ENCODE measurements at places on chromosomes 11 and 22.
A peak's percentile ranks its signal among the peaks of the same experiment; 100 is the strongest.

DNA sequence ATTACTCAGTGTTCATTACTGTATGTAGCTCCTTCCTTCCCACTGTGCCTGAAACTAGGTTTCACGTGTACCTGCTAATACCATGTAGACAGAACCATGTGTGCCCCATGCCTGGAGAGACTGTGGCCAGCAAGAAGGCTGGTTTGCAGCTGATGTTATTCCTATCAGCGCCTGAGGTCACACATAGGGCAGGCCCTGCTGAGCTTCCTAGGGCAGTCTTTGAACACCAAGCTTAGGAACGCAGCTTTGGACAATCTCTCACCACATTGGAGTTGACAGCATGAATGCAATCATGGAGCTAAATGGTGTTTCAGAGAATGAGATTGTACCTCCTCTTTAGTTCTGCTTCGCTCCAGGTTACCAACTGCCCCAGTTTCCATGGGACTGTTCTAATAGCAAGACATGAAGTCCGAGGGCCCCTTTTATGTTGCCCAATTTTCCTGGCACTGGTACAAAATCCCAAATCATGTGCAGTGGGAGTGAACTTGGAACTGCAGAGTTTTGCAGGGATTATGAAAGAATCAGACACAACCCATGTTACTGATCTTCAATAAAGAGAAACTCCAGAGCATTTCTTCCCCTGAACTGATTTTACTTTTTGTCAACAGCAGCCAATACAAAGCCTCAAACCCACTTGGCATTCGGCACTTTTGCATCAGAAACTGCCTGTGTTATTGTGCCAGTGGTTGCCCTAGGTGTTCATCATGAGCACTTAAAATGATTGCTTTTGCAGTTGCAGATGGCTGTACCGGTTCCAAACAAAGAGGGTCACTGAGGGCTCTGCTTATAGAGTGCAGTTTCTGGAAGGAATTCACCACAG, 154.2 kb upstream of the TTC12 start:
- DNase-seq = no peak

GRCh38 chr11:10666556-10667520, 26.7 kb downstream of the IRAG1 start:
- DNase-seq = no peak

DNA sequence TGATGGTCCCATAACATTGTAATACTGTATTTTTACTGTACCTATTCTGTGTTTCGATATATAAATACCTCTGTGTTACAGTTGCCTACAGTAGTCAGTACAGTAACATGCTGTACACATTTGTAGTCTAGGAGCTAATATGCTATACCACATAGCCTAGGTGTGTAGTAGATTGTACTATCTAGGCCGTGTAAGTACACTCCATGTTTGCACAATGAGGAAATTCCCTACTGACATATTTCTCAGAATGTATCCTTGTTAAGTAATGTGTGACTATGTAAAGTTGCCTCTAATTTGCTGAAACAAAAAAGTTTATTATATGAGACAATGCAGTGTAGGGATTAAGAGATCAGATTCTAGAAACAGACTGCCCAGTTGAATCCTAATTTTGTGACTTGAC, 21.3 kb downstream of the CAPRIN1 start:
- no peak for DNase-seq

- DNase-seq = no peak
Measured at GRCh38 chr11:34224434-34224966, 119.1 kb downstream of the NAT10 start.

- no peak for DNase-seq
Measured at GRCh38 chr11:64048042-64048854, 12.5 kb downstream of the FLRT1 start.

GRCh38 chr11:79922641-79923040, 481.8 kb upstream of the TENM4 start:
- no peak for DNase-seq

GRCh38 chr11:36306888-36307287, 10.8 kb downstream of the PRR5L start:
- DNase-seq = no peak

GRCh38 chr11:60762851-60763691, 6.4 kb downstream of the MS4A15 start:
- DNase-seq = no peak

- DNase-seq = no peak
Measured at GRCh38 chr11:353179-353873, 16.0 kb upstream of the B4GALNT4 start.

DNA sequence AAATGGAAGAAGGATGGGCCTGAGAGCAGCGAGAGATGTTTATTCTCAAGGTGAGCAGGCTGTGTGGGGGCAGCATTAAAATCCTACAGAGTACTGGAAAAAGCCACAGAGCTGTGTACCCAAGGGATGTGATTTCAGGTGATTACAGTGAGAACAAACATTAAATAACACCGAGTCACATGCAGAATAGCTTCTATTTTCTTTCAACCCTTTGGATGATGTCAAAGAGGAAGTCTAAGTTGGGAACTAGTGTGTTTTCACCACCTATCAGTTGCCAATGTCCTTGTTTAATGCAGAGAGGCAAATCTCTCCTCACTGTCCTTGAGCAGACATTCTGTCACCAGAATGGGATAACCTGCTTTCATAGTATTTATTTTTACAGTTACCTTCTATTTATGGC, 379.6 kb upstream of the NARS2 start:
- DNase-seq = no peak

DNA sequence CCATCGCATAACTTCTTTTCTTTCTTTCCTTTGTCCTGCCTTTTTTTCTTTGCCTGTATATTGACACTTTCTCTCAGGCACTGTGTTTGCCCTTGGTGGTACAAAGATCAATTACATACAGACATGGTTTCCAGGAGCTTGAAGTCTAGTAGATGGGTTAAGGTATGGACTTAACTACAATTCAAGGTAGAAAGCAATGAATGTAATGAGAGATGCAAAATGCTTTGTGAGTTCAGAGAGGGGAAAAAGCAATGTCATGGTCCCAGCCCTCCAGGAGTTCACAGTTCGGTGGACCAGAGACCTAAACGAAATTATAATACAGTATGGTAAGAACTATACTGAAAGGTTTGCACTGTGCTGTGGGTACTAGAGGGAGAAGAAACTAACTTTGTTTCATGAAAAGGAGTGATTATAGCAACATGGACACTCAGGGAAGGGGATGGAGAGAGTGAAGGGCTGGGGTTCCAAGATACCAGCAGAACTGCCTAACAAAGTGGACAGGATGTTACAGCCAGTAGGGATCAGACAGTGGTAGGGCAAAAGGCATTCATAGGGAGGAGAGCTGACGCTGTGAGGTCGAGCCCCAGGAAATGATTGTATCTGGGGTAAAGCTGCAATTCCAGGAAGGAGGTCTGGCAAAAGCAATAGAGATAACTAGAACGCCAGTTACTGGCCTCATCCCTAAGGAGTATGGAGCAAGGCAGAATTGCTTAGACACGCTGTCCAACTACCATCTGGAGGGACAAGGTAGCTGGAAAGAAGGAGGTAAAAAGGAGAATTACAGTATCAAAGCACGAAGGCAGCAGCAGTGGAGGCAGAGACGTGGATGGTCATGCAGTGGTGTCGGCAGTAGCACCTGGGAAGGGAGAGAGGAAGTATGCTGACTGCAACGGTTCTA, 158.3 kb upstream of the MTMR2 start:
- DNase-seq = no peak

- no peak for DNase-seq
Measured at GRCh38 chr22:19180740-19181410, 2.3 kb upstream of the SLC25A1 start.

- DNase-seq = no peak
Measured at GRCh38 chr11:99911116-99911515, 776.0 kb upstream of the ARHGAP42 start.

DNA sequence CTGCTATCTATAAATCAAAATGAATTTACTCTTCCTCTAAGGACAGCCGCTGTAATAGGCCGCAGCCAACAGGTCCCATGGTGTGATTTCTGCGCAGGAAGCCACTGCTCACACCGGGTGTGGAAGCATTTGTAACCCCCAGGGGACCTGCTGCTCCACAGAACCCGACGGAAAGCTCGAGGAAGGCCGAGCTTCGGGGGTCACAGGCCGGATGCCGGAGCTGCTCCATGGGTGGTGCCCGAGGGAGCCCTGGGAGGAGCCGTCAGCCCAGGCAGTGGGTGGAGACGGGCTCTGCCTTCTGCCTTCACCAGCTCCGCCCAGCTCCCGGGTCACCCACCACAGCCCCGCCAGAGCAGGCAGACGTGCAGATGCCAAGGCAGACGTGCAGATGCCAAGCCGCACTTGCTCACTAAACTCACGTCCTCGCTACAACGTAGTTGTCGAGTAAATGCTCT, 63.5 kb downstream of the BRD1 start:
- DNase-seq = no peak

DNA sequence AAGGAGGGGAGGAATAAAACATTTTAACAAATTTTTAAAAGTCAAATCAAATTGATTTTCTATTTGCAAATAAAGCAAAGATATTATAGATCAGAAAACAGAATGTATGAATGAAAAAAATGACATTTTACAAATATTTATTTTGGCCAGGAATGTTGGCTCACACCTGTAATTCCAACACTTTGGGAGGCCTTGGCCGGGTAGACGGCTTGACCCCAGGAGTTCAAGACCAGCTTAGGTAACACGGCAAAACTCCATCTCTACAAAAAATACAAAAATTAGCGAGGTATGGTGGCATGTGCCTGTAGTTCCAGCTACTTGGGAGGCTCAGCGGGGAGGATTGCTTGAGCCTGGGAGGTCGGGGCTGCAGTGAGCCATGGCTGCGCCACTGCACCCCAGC, 18.2 kb downstream of the THAP12 start:
- no peak for DNase-seq

- no peak for DNase-seq
Measured at GRCh38 chr11:65560555-65561418, 2.6 kb upstream of the LTBP3 start.

DNA sequence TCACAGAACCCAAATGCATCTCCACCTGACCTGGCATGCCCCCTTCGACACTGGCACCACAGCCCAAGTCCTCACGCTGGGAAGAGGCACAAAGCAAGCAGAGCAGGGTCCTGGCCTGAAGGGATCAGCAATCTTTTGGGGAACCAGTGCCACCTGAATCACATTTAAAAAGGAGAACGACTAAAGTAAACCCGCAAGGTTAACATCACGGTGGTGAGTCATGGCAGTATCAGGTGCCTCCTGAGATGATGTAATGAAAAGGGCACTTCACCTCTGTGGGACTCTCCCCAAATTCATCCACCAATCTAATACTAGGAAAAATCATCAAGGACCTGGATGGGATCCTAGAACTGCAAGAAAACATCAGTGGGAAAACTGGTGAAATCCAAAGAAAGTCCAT, 44.9 kb downstream of the PACSIN2 start:
- no peak for DNase-seq

- no peak for DNase-seq
Measured at GRCh38 chr22:50443801-50444625, 30.8 kb downstream of the SBF1 start.

- peak; percentile 69 for DNase-seq
Measured at GRCh38 chr11:130314184-130314749, 450 bp downstream of the ZBTB44 start.

- DNase-seq = no peak
Measured at GRCh38 chr11:115458877-115459276, 45.3 kb downstream of the CADM1 start.

GRCh38 chr11:114386545-114386944, 13.8 kb downstream of the C11orf71 start:
- no peak for DNase-seq

- peak; percentile 56 for DNase-seq
Measured at GRCh38 chr11:126284829-126285228, 1.9 kb downstream of the TIRAP start.

DNA sequence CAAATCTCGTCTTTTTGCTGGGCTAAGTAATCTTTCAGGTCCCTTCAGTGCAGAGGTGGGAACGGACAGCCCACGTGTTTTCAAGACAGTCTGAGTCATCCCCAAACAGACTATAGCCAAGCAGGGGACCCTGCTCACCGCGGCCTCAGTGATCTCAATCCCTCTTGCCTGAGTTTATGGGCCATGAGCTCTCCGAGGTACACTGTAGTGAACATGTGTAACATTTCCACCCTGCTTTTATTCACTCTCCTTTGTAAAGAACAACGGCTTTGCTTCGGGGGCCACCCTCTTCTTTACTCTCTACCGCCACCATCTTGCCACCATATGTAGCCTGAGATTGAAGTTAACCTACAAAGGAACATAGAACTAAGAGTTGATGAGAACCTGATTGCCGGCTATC, 11.5 kb upstream of the KCTD14 start:
- DNase-seq = no peak

GRCh38 chr22:32684148-32684821, 117.2 kb upstream of the TIMP3 start:
- no peak for DNase-seq

GRCh38 chr11:112795142-112795815, 165.9 kb upstream of the NCAM1 start:
- DNase-seq = no peak

- no peak for DNase-seq
Measured at GRCh38 chr11:125226031-125226430, 61.5 kb downstream of the PKNOX2 start.

DNA sequence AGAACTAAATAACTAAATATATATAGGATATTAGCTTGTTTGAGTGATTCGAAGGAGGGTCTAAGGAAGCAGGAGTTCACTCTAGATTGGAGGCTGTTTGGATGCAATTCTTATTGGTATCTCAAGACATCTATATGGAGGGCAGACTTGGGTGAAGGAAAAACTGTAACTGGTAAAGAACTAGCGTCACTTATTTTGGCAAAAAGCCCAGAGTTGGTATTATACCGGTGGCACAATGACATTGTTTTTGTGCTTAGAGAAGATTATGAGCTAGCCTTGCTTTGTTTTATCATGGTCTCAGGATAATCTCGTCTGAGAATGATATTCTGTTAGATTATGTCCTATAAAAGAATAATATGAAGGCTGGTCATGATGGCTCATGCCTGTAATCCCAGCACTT, 6.0 kb upstream of the SLC35F2 start:
- DNase-seq = no peak

- no peak for DNase-seq
Measured at GRCh38 chr11:27179334-27179733, 138.7 kb downstream of the BBOX1 start.

GRCh38 chr11:11468954-11469353, 115.9 kb upstream of the CSNK2A3 start:
- DNase-seq = no peak

GRCh38 chr11:128653801-128654231, 40.1 kb upstream of the FLI1 start:
- DNase-seq = no peak

DNA sequence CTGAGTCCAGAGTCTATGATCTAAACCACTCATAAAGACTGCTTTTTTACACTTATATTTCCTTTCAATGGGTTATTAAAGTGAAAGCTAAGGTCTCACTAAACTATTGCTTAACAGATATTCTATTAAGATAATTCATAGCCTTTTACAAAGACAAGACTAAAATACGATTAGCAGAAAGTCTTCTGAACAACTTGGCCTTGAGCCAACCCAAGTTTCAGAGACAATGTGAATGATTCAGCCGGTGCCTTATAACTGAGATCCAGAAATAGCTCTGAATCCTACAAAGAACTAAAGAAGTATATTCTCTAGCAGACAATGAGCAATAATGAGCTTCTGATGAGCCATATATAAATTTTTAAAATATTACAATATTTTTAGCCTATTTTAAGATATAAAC, 41.5 kb upstream of the CARD18 start:
- no peak for DNase-seq

- DNase-seq = no peak
Measured at GRCh38 chr11:76148941-76149613, 57.2 kb downstream of the WNT11 start.

All from effector CD8-positive, alpha-beta T cell (primary cell).